ENCODE measurements at places on chromosomes 3 and 15.

GRCh38 chr3:72316501-72317279 lies 531.6 kb downstream of the SHQ1 start:
- DNase-seq: no peak

DNA sequence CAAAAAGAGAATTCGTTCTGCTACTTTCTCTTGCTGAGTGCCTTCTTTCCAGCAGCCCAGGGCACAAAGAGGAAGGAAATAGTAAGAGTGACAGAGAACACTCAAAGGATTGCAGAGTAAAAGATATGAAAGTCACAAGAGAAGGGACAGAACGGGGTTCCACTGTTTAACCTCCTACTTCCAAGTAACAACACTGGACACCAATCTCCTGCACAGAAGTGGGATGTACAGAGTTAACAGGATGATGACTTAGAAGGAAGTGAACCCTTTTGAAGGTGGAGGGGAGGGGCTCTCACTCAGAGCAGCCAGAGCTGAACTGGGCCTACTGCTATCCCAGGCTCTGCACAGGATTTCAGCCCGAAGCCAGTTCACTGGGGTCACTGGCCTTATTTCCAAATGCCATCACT lies 130.1 kb upstream of the PRICKLE2 start:
- no peak for DNase-seq

DNA sequence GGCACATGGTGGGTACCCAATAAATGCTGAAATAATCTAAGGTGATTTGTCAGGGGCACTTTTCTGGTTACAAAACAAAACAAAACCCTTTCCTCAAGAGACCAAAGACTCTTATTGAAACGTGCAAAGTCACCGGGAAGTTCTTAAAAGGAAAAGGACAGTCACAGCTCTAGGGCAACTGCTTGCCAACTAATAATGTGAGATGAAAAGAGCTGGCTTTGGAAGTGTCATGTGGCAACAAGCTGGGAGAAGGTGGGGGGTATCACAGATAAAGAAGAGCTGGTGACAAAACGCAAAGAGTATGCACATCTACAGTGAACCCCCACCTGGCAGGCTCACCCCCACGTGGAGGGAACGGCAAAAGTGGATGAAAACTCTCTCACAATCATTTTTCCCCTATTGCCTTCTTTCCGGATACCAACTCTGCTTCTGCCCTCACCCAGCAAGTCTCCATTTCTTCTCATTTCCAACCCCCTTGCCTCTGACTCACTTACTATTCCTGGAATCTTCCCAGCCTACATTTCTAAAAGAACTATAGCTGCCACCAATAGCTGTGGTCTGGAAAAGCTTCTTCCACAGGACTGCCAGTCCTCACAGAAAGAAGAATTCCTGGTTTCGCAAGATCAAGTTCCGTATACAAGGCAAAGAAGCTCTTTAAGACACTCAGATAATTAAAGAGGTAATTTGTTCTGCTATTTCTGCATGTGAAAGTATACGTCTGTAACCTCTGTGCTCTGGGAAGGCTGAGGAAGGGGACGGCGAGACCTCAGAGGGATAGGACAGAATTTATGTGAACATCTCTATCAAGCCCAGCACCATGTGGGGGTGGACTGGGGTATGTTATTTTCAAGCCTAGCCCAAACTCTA lies 21.8 kb upstream of the ANPEP start:
- no peak for DNase-seq

- DNase-seq: no peak
Observed at GRCh38 chr3:95154766-95155165, 1091.9 kb downstream of the NSUN3 start.

DNA sequence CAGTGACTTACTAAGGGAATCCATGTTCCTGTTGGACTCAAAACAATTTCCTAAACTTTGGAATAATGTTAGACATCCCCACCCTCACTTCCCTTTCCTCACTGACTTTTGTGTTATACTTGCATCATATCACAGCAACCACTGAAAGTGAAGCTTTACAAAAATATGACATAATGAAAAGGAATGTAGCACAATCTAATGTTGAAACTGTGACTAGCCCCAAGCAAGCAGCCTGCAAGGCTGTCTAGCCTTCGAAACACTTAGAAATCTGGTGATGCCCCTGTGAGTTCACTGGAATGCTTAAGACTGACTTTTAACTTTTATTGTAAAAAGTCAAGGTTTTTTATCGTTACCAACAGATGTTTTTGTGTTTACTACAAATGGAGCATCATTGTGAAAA lies 203.7 kb upstream of the ZNF385D start:
- no peak for DNase-seq

- DNase-seq: no peak
Observed at GRCh38 chr3:149751551-149751950, 738 bp downstream of the COMMD2 start.

- no peak for DNase-seq
Observed at GRCh38 chr3:21435871-21436270, 315.1 kb downstream of the ZNF385D start.

DNA sequence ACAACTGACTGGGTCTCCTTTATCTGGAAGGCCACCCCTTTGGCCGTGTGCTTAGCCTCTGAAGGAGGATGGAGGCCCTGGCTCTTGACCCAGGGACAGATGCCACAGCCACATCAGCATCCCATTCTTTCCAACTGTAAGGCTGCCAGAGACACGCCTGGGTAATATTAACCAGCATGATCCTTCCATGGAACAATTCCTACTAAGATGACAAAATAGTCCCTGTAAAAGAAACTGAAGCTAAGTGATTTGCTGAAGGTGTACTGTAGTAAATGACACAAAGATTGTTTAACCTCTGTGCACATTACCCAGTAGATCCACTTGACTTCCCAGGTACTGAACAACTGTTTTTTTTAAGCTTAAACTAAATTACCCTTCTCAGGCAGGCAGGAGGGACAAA lies 352.7 kb downstream of the SLC9A9 start:
- no peak for DNase-seq

- DNase-seq: no peak
Observed at GRCh38 chr3:108804437-108804836, 18.1 kb upstream of the TRAT1 start.

DNA sequence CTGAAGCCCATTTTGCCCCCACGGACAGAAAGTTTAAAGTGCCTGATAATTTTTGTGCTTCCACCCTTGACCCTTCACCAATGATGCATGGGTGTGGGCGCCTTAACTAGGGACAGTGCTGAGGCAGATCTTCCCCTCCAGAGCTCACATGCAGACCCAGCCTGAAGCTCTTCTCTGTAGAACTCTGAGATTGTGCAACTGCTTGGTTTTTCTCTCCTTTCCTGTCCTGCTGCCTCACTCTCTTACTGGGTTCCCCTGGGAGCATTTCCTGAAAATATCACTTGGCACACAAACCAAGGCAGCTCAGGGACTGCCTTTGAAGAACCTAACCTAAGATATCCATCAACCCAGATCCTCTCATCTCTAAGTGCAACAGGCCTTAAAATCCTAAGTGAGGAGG lies 220.3 kb upstream of the STT3B start:
- no peak for DNase-seq

DNA sequence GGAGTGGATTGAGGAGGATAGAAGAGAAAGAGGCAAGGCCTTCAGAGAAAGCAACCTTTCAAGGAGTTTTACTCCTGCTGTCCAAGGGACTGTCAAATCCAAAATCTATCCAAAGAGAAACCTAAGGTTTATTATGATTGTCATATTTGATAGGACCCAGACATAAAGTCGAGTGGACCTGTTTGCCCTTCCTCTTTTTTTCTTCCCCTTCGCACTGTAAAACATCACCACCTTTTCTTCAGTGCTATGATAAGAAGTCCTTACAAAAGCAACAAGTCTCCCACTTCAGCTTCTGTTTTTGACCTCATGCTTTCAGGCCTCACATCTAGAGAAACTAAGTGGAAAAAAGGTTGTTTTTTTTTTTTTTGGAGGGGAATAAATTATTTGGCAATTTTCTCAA lies 73.0 kb downstream of the TRPC1 start:
- no peak for DNase-seq

DNA sequence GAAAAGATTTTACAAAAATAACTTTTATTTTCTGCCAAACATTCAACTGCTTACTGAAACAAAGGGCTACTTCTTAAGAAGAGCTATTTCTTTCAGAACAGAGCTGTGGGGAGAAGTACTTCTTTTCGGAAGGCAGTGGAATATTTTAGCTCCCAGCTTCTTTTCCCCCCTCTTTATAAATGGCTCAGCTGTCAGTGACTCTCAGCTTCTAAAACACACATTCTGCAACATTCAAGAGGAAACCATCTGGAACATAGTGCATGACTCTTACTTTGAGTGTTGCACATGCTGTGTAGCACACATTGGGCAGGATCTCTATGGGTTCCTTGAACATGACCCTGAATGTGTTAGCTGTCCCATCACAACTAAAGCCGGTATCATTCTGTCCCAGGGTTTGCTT lies 7.0 kb upstream of the C15orf40 start:
- no peak for DNase-seq

DNA sequence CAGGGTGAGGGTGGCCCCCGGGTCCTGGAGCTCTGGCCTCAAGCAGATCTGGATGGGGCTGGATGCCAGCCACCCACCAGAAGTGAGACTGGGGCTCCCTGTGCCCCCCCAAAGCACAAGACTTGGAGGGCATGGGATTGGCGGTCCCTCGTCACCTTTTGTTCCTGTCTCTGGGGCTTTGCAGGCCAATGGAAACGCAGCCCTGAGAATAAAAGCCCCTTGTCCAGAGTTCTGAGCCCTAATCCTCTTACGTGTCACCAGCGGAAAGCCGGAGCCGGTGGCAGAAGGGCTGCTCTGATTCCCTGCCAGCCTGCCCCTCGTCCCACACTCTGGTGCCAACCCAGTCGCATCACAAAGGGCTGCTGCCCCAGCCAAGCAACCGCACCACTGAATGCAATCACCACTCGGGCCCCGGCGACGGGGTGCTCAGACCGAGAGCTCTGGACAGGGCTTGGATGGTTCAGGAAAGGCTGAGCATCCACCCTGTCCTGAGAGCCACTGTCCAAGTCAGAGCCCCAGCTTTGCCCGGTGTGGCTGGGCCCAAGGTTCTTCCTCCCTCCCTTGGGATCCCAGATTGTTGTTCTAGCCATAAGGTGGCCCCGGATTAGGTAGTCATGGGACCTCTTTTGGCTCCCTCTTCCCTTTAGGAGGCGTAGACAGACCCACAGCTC lies 22.8 kb upstream of the ELP6 start:
- no peak for DNase-seq

GRCh38 chr3:124745756-124746155 lies 15.5 kb downstream of the UMPS start:
- DNase-seq: no peak

GRCh38 chr15:79370716-79371115 lies 59.8 kb downstream of the TMED3 start:
- DNase-seq: no peak

GRCh38 chr3:30503446-30503845 lies 103.0 kb upstream of the TGFBR2 start:
- DNase-seq: no peak

- DNase-seq: peak; percentile 74
Observed at GRCh38 chr3:48997714-48998637, 7.9 kb downstream of the P4HTM start.

DNA sequence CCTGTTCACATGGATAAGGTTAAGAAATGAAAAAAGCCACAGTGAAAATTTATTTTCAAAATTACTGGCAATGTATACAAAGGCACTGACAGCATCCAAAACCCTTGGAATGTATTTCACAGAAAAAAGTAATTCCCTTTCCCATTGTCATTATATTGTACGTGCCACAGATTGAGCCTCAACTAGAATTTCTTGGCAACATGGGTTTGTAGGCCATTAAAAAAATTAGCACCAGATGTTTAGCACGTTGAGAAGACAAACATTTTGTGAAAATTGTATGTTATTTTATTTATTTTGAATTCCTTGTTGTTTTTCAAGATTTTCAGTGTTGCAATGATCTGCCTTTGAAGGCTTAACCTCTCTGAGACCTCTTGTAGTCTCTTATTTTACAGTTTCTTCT lies 76.3 kb upstream of the EPHB3 start:
- DNase-seq: no peak

DNA sequence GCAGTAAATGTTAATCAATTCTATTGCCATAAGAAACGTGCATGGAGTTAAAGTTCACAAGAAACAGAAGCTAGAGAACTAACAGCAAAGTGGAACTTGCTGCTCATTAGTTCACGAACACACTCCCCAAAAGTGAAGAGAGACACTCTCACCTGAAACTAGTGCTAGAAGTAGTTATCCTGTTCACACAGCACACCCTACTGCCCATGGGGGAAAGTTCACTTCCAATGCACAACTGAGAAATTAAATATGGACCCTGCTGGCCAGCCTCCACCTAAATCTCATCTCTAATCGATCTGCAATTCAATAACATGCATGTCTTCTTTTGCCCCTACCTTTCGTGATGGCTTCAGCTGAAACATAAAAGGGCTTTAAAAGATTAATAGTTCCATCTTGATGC lies 39.4 kb upstream of the FRMD4B start:
- DNase-seq: no peak

DNA sequence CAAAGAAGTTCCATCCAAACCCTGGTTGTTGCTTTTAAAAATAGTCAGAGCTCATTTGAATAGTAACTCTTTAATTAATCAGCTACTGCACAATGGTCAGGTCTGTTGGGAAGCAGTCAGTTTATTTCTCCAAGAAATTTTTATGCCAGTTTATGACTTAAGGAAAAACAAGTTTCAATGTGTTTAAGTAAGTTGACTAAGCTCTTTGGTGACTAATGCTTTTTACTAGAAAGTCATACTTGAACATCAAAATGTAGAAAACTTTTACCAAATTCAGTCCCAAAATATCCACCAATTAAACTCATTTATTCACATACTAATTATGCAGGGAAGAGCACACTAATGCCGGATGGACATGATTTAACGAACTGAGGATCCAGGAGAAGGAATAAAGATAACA lies 22.1 kb downstream of the PRICKLE2 start:
- DNase-seq: no peak

- DNase-seq: peak; percentile 73
Observed at GRCh38 chr3:195032106-195032759, 238.7 kb downstream of the XXYLT1 start.

DNA sequence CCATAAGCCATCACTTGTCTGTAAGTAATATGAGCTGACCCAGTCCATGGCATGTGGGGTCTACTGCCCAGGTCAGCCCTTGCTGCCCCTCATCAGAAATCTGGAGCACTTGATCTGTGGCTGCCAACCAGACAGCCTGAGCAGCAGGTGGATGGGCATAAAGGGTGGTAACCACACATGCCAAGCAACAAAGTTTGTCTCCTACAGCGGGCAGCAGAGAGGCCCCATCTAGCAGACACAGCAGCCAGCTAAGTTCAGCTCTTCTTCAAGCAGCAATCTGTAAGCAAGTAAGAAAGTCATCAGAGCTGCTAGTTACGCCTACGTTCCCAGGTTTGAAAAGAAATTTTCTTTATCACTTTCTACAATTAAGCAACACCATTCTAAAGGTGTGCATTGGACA lies 27.9 kb downstream of the CHCHD4 start:
- DNase-seq: no peak

GRCh38 chr3:148021381-148021780 lies 612.2 kb downstream of the ZIC1 start:
- no peak for DNase-seq

- DNase-seq: no peak
Observed at GRCh38 chr3:25214034-25214433, 214.0 kb upstream of the RARB start.

GRCh38 chr15:85611361-85611760 lies 183.4 kb downstream of the KLHL25 start:
- DNase-seq: no peak

- DNase-seq: no peak
Observed at GRCh38 chr3:123386477-123387040, 62.3 kb downstream of the ADCY5 start.

All from NCI-H2029 (cell line).